Sigmoid colon (tissue), 7 donors: ENCODE measurements at places on chromosomes 2 and 18. TPM values are rescaled to one million over a fixed set of nuclear protein-coding genes. Genes with fewer than 3 reads are reported as not detected.

- no peaks in the 10 kb centered on the region for H3K4me1 ChIP-seq
- no peak for DNase-seq
- no peaks in the 10 kb centered on the region for H3K36me3 ChIP-seq
- no peaks in the 10 kb centered on the region for H3K27me3 ChIP-seq
- no peak overlapping the region for H3K27ac ChIP-seq
- no peak overlapping the region for H3K4me3 ChIP-seq
These were observed 452.5 kb downstream of the ZNF516 start for GRCh38 chr18:76042511-76042910.

- H3K27me3 ChIP-seq, result no peaks in the 10 kb centered on the region
- H3K4me1 ChIP-seq, result no peaks in the 10 kb centered on the region
- no peak overlapping the region for H3K27ac ChIP-seq
- DNase-seq, result no peak
These were observed 55.7 kb upstream of the ACTR3 start for GRCh38 chr2:113834051-113834730.

- no peak for DNase-seq
- no peaks in the 10 kb centered on the region for H3K27me3 ChIP-seq
- no peaks in the 10 kb centered on the region for H3K4me1 ChIP-seq
- H3K4me3 ChIP-seq, result no peak overlapping the region
- no peaks in the 10 kb centered on the region for H3K36me3 ChIP-seq
These were observed 248.7 kb downstream of the ZNF385B start for GRCh38 chr2:179612591-179613298.

GRCh38 chr2:196170213-196170605, 1.2 kb downstream of the STK17B start:
- H3K4me1 ChIP-seq, result no peaks in the 10 kb centered on the region
- no peaks in the 10 kb centered on the region for H3K27me3 ChIP-seq
- DNase-seq, result no peak
- H3K36me3 ChIP-seq, result no peaks in the 10 kb centered on the region
- peak overlapping the region; percentile 66 for H3K4me3 ChIP-seq
- peak overlapping the region; percentile 74 for H3K27ac ChIP-seq

- H3K27ac ChIP-seq, result no peak overlapping the region
- H3K27me3 ChIP-seq, result no peaks in the 10 kb centered on the region
- no peak for DNase-seq
- no peaks in the 10 kb centered on the region for H3K36me3 ChIP-seq
These were observed 40.1 kb downstream of the KCMF1 start for GRCh38 chr2:85011098-85011497.

GRCh38 chr18:31120594-31120993, 18.4 kb upstream of the DSC2 start:
- no peak overlapping the region for H3K27ac ChIP-seq
- H3K36me3 ChIP-seq, result no peaks in the 10 kb centered on the region
- no peaks in the 10 kb centered on the region for H3K4me1 ChIP-seq
- H3K4me3 ChIP-seq, result no peak overlapping the region
- DNase-seq, result no peak

- no peaks in the 10 kb centered on the region for H3K36me3 ChIP-seq
- no peak for DNase-seq
- no peaks in the 10 kb centered on the region for H3K27me3 ChIP-seq
- no peak overlapping the region for H3K27ac ChIP-seq
These were observed 9.2 kb downstream of the SGPP2 start for GRCh38 chr2:222433332-222434173.

DNA sequence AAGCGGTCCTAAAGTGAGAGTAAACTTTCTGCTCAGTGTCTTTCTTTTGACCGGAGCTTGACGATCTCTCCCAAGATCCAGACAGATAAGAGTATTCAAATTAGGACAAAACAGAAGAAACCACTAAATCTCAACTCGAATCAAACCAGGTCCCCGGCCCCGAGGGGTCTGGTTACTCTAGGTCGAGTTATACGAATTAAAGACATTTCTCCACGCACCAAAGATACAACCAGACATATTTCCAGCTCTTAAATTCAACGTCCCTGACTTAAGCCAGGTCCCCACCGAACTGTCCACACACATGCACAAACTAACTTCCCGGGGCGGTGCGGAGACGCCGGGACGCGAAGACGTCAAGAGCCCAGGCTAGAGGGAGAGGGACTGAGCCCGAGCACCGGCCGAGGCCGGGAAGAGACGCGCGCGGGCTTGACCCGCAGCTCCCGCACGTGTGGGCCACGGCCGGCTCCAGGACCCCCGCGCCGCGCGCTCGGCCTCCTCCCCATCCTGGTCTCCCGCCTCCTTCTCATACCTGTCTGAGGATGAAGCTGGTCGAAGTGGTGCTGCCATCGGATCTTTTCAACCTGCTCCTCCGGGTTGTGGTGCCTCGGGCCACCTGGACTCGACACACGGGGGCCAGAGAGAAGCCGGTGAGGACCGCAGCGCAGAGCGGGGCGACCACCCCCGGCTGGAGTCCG, 896 bp downstream of the CACNB4 start:
- H3K4me3 ChIP-seq, result peak overlapping the region; percentile 75
- H3K27ac ChIP-seq, result peak overlapping the region; percentile 59
- no peaks in the 10 kb centered on the region for H3K27me3 ChIP-seq
- H3K36me3 ChIP-seq, result no peaks in the 10 kb centered on the region

GRCh38 chr2:101803945-101804696, 106.6 kb downstream of the MAP4K4 start:
- no peak overlapping the region for H3K27ac ChIP-seq
- no peak for DNase-seq
- H3K27me3 ChIP-seq, result no peaks in the 10 kb centered on the region
- H3K4me1 ChIP-seq, result peaks cover 77% of the 10 kb centered on the region
- no peaks in the 10 kb centered on the region for H3K36me3 ChIP-seq

DNA sequence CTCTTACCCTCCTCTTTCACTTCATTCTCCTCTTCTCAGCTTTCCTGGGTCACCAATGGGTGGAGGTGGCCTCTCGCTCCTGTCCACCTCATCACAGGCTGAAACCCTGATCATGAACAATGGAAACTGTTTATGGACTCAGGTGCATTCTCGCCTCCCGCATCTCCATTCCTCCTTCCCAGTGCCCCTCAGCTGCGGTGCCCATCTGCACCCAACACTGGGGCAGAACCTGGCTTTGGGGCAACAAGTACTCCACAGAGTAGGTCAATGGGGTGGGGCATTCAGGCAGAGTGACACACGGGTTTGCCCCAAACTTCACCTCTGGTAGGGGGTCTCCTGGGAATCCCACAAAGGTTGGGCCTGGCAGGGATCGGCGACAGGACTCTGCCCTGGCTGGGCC, 199.5 kb downstream of the RTP5 start:
- no peak for DNase-seq
- H3K36me3 ChIP-seq, result no peaks in the 10 kb centered on the region
- peak overlapping the region; percentile 44 for H3K27ac ChIP-seq
- peaks cover 19% of the 10 kb centered on the region for H3K27me3 ChIP-seq

- no peak overlapping the region for H3K4me3 ChIP-seq
- H3K4me1 ChIP-seq, result peaks cover 3% of the 10 kb centered on the region
- H3K27ac ChIP-seq, result no peak overlapping the region
These were observed 418.6 kb upstream of the SLC39A10 start for GRCh38 chr2:195238379-195238778.

- no peak for DNase-seq
- H3K4me3 ChIP-seq, result no peak overlapping the region
- H3K27ac ChIP-seq, result no peak overlapping the region
These were observed 49.2 kb upstream of the CHN1 start for GRCh38 chr2:175054340-175054739.

GRCh38 chr18:48534364-48534763, 4.5 kb upstream of the CTIF start:
- no peaks in the 10 kb centered on the region for H3K27me3 ChIP-seq
- H3K36me3 ChIP-seq, result no peaks in the 10 kb centered on the region
- no peak overlapping the region for H3K27ac ChIP-seq
- DNase-seq, result no peak
- H3K4me1 ChIP-seq, result peaks cover 5% of the 10 kb centered on the region

DNA sequence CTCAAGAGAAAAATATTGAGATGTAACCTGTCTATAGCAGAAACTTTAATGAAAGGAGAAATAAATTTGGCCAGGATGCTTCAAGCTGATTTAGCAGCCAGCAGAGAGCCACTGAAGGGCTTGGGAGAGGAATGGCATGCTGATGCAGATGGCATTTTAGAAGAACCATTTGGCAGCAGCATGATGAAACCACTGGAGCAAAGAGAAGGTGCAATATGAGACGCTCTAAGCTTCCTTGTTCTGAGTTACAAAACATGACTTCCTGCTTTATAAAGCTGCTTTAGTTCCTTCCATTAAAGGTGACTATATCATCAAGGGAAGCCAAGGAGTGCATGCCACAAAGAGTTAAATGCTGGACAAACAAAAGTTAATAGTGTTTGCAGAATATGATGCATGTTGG, 189.7 kb downstream of the PID1 start:
- no peaks in the 10 kb centered on the region for H3K27me3 ChIP-seq
- no peak overlapping the region for H3K27ac ChIP-seq
- H3K4me3 ChIP-seq, result no peak overlapping the region

DNA sequence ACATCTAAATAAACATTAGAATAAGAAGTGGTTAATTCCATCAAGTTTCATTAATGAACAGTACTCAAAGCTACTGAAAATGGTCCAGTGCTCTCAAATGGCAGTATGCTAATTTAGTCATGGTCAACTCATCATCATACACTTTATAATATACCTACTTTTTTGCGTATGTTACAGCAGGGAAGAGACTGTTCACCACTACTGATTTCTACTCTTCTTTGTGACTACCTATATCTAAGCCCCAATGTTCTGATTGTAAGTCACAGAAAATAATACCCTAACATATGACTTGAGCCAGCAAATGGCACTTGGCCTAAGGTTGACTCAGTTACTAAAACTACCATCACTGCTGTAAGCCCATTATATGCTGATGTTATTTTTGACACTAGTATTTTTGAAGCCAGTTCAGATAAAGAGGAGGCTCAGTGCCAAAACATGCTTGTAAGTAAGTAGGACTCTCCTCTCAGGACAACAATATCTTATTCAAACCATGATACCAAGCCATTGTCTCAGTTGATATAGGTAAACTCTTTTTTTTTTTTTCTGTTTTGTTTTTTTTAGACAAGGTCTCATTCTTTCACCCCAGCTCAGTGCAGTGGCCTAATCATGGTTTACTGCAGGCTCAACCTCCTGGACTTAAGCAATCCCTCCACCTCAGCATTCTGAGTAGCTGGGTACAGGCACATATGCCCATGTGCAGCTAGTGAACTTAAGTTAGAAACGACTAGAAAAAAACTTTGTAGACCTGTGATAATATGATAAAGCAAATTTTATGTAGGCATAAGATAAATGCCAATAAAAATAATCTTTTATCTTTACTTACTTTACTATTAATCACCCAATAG, 266.9 kb downstream of the ZNF385B start:
- no peak overlapping the region for H3K4me3 ChIP-seq
- DNase-seq, result no peak
- no peaks in the 10 kb centered on the region for H3K36me3 ChIP-seq
- no peaks in the 10 kb centered on the region for H3K27me3 ChIP-seq
- no peaks in the 10 kb centered on the region for H3K4me1 ChIP-seq
- H3K27ac ChIP-seq, result no peak overlapping the region

DNA sequence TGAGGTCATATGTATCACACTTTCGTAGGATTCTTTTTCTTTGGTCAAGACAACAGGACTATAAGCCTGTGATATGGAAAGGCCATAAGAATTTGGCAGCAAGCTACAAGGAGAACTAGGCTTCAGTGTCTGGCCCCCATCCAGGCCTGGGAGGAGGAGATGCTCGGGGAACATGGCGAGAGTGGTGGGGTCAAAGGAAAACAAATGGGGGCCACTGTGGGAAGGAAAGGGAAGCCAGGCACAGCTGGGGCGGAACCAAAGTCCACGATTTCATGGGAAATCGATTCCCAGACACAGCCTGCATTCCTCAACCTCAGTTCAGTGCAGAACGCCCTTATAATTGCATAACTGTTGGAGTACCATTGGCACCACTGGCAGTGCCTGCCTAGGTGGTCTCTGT, 58.2 kb downstream of the MBP start:
- H3K4me3 ChIP-seq, result no peak overlapping the region
- H3K4me1 ChIP-seq, result no peaks in the 10 kb centered on the region
- no peaks in the 10 kb centered on the region for H3K27me3 ChIP-seq
- DNase-seq, result no peak
- H3K36me3 ChIP-seq, result no peaks in the 10 kb centered on the region
- no peak overlapping the region for H3K27ac ChIP-seq

DNA sequence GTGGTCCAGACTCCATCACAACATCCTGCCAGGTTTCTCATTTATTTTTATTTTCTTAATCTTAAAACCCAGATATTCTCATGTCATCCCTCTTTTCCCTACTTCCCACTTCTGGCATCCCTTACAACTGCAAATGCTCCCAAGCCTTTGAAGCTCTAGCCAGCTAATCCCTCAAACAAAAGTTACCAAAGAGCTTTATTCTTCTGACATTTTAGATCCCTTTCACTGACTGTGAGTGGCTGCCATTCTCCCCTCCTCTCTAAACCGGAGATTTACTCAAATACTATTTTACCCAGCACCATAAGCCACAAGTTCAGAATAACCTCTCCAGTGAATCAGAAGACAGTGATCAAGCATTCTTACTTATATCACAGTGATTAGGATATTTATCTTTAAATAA, 569.0 kb upstream of the SYT4 start:
- no peak for DNase-seq
- H3K36me3 ChIP-seq, result no peaks in the 10 kb centered on the region
- peak overlapping the region; percentile 34 for H3K27ac ChIP-seq
- no peaks in the 10 kb centered on the region for H3K27me3 ChIP-seq

DNA sequence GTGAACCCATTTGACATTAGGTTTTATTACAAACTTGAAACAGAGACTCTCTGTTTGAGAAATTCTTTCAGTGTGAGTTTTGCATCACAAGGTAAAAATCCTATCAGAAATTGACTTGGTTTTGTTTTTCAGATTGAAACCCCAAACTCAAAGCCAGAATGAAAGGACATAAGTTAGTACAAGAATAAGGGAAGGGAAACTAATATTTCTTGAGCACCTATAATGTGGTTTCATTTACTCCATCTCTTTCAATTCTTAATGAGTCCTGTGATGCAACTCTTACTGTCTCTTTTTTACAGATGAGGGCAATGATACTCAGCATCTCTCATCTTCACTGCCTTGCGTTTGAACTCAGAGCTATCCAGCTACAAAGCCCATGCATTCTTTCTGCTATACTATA, 210.0 kb upstream of the SIX3 start:
- no peak overlapping the region for H3K27ac ChIP-seq
- H3K4me1 ChIP-seq, result no peaks in the 10 kb centered on the region
- no peaks in the 10 kb centered on the region for H3K36me3 ChIP-seq

- DNase-seq, result no peak
- H3K4me1 ChIP-seq, result peaks cover 9% of the 10 kb centered on the region
- no peaks in the 10 kb centered on the region for H3K27me3 ChIP-seq
- peaks cover 10% of the 10 kb centered on the region for H3K36me3 ChIP-seq
These were observed 100.0 kb downstream of the WDSUB1 start for GRCh38 chr2:159186462-159186861.

The C1GALT1C1L gene
- total RNA-seq, result 2.7 TPM

The KLHL30 gene
- total RNA-seq, result 0.81 TPM

The USP40 gene
- 23.4 TPM for total RNA-seq

The STAM2 gene
- 26.3 TPM for total RNA-seq

The EPHA4 gene
- total RNA-seq, result 43.9 TPM
